ENCODE measurements at places on chromosomes 3 and 15. TPM values are rescaled to one million over a fixed set of nuclear protein-coding genes. Genes with fewer than 3 reads are reported as not detected.

Gene PRKCI
- total RNA-seq, result 33.4 TPM

GRCh38 chr3:10733297-10733696 lies 82.7 kb upstream of the SLC6A11 start:
- no peak overlapping the region for H3K4me3 ChIP-seq
- H3K4me1 ChIP-seq, result no peaks in the 10 kb centered on the region
- no peak for DNase-seq
- no peak overlapping the region for H3K27ac ChIP-seq

GRCh38 chr3:94183551-94183950 lies 120.7 kb downstream of the NSUN3 start:
- H3K4me3 ChIP-seq, result no peak overlapping the region
- no peak overlapping the region for H3K27ac ChIP-seq
- no peaks in the 10 kb centered on the region for H3K27me3 ChIP-seq
- DNase-seq, result no peak

GRCh38 chr3:140236836-140237501 lies 302.0 kb downstream of the CLSTN2 start:
- H3K4me3 ChIP-seq, result no peak overlapping the region
- H3K4me1 ChIP-seq, result no peaks in the 10 kb centered on the region
- no peaks in the 10 kb centered on the region for H3K27me3 ChIP-seq

DNA sequence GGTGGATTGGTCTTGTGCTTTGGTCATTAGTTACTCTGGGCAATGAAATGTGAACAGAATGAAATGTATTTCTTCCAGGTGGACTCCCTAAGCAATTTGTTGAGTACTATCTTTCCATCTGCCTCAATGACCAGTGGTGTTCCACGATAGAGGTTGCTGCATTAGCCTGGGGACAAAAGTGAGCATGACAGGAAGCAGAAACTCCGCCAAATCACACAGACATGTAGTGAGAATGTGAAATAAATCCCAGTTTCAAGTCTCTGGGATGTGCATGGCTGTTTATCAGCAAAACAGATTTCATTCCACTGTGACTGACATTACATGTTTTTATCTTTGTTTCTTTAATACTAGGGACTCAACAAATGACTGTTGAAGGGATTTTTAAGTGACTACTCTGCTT lies 63.3 kb upstream of the DCBLD2 start:
- DNase-seq, result no peak
- H3K36me3 ChIP-seq, result no peaks in the 10 kb centered on the region

Gene C3orf85
- not detected for total RNA-seq

- DNase-seq, result no peak
- H3K4me3 ChIP-seq, result no peak overlapping the region
- H3K27ac ChIP-seq, result no peak overlapping the region
- no peaks in the 10 kb centered on the region for H3K36me3 ChIP-seq
- peaks cover 17% of the 10 kb centered on the region for H3K4me1 ChIP-seq
- H3K27me3 ChIP-seq, result no peaks in the 10 kb centered on the region
Observed at GRCh38 chr3:50572801-50573371, 3.6 kb downstream of the HEMK1 start.

DNA sequence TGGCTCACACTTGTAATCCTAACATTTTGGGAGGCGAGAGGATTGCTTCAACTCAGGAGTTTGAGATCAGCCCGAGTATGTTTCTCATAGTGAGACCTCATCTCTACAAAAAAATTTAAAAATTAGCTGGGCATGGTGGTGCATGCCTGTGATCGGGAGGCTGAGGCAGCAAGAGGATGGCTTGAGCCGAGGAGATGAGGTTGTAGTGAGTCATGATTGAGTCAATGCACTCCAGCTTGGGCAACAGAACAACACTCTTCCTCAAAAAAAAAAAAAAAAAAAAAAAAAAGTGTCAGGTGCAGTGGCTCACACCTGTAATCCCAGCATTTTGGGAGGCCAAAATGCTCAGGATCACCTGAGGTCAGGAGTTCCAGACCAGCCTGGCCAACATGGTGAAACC lies 2.4 kb downstream of the RPL39L start:
- DNase-seq, result no peak
- H3K27ac ChIP-seq, result no peak overlapping the region
- no peak overlapping the region for H3K4me3 ChIP-seq

DNA sequence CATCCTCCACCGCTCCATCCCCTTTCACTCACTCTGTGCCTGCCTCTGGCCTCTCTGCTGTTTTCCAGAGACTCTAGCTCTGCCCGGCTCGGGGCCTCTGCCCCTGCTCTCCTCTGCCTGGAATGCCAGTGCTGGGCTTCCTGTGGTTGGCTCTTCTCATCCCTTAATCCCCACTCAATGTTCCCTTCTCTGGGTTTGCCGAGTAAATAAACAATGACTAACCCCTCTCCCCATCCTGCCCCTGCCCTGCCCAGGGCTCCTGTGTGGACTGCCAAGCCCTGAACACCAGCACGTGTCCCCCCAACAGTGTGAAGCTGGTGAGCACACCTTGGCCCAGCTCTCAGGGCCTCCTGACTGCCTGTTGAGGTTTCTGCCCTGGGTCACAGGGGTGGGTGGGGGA lies 12.2 kb downstream of the STAB1 start:
- DNase-seq, result no peak
- H3K36me3 ChIP-seq, result no peaks in the 10 kb centered on the region
- no peak overlapping the region for H3K4me3 ChIP-seq
- H3K27me3 ChIP-seq, result no peaks in the 10 kb centered on the region
- no peak overlapping the region for H3K27ac ChIP-seq

All from neural crest cell (in vitro differentiated cells).